ENCODE measurements at places on chromosomes 1 and 21.

DNA sequence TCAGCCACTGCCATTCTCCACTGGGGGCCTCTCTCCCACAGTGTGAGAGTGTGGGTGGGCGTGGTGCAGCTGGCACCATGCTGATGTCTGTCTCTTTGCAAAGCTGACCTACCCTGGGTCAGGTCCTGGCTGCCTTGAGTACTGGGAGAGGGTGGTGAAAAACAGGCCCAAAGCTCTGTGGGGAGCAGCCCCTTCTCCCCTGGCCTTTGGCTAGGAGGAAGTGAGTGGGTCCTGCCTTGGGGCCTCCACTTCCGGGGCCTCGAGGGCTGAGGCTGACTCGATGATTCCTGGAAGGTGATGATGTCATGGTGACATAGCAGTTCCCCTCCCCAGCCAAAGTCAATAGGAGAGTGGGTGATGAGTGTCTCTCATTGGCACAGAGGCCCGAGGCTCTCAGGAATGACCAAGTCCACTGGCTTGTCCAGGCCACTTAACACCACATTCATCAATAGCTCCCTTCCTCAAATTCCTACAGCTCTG lies 53.0 kb downstream of the IER5 start:
- no peak for DNase-seq

DNA sequence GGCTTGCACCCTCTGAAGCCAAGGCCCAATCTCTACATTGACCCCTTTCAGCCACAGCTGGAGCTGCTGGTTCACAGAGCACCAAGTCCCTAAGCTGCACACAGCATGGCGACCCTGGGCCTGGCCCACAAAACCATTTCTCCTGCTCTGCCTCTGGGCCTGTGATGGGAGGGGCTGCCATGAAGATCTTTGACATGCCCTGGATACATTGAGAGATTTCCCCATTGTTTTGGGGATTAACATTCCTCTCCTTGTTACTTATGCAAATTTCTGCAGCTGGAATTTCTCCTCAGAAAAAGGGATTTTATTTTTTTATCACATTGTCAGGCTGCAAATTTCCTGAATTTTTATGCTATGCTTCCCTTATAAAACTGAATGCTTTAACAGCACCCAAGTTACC lies 235.8 kb downstream of the COL11A1 start:
- no peak for DNase-seq

DNA sequence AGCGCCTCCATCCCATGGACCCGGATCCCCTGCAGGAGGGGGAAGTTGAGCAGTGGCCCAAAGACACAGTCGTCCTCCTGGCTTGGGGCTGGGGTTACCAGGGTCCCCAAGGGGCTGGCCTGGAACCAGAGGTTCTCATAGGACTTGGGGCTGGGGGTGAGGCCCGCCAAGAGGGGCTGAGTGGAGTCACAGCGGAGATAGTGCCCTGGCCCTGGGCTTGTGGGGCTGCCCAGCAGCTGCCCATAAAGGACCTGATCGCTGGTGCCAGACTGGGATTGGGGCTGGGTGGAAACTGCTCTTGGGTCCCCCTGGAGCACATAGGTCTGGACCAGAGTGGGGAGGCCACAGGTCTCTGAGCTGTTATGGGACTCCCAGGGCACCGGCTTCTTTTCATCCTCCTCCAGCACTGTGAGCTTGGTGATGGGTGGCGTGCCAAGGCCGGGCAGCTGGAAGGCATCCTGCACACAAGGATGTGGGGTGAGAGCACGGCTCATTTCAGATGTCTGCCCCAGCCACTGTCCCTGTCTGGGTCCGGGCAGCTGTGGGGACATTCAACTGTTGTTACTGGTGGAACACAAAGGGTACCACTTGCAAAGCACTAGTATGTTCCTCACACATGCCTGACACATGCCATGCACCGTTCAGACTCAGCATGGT lies 2.3 kb upstream of the MRPS15 start:
- no peak for DNase-seq

- no peak for DNase-seq
These were observed at the start of gene ARL8A for GRCh38 chr1:202144402-202145067. TSS of gene ARL8A (minus strand) at chr1:202144737. CDS start at chr1:202144572, 165 bp downstream.

GRCh38 chr1:157580179-157580827 lies 17.6 kb downstream of the FCRL4 start:
- peak; percentile 16 for DNase-seq

GRCh38 chr1:115828101-115829022 lies 12.6 kb downstream of the NHLH2 start:
- no peak for DNase-seq

- no peak for DNase-seq
These were observed 32.5 kb upstream of the TSPAN2 start for GRCh38 chr1:115121793-115122192.

DNA sequence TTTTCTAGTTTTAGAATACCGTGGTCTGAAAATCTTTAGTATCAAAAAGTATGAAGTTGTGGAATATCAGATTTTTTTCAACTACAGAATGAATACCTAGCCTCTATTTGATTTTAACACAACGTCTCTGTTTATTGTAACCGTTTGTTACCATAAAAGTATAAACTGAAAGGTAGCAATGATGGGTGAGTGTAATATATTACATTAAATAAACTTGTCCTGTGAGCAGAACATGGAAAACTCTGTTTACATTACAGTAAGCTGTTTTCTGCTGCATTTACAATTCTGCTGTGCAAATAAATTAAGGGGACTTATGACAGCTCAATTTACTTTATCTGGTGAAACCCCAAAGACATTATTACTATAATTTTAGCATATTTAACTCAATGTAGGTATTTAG lies 62.5 kb downstream of the CHRM3 start:
- no peak for DNase-seq

DNA sequence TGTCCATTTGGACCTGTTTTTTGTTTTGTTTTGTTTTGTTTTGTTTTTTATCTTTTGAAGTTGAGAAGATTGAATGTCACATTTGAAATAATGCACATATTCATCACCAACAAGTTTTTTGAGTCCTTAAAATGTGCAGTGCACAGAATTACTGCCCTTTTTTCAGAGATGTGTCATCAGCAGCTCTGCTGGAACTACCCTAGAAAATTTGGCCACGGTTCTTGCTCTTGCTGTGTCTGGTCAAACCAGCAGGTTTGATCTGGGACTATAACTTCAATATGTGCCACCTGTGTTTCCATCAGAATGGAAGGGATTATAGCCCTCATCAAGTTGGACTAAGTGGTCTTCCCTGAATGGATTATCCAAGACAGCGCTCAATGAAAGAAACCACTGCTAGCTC lies 24.1 kb upstream of the CNN3 start:
- no peak for DNase-seq

GRCh38 chr1:71252900-71253299 lies 172.1 kb upstream of the ZRANB2 start:
- no peak for DNase-seq

- no peak for DNase-seq
These were observed 4.3 kb downstream of the TCHH start for GRCh38 chr1:152110860-152111514.

- no peak for DNase-seq
These were observed 54.3 kb downstream of the RPS6KA1 start for GRCh38 chr1:26583646-26584485.

GRCh38 chr1:230992100-230992774 lies 13.3 kb downstream of the ARV1 start:
- DNase-seq = no peak

DNA sequence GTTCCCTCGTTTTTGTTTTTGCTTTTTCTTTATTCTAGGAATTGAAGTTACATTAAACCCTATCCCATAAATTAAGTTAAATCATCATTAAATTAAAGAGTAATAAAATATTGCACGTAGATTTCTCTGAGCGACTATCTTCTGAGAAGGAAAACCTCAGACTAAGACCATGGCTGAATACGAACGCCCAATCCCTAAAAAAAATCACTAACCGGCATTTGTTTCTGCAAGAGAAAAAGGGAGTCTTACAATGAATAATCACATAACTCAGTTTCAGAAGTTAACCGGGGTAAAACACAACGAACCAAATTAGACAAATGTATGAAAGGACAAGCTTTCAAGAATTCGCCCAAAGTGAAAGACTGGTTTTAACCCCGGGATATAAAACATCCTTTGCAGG lies 1.3 kb downstream of the PIK3R3 start:
- no peak for DNase-seq

DNA sequence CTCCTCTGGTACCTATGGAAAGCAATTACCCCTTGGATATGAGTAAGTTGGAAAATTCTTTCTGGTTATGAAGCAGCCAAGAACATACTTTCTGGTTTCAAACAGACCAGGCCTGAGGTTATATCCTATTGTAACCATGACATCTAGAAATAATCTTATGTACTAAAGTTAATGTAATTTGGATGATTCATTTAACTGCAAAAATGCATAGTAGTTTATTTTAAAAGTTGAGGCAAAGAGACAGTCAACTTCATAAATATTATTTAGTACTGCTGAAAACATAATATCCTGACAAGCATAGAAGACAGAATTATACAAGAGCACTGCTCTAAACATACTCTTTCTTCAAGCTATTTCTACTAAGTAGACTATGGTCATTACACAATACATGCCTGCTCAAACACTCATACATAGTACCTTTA lies 25.5 kb downstream of the ODF2L start:
- DNase-seq = no peak

- no peak for DNase-seq
These were observed 7.4 kb upstream of the ERICH3 start for GRCh38 chr1:74681001-74681400.

- no peak for DNase-seq
These were observed 52.8 kb downstream of the TOMM20 start for GRCh38 chr1:235075777-235076308.

DNA sequence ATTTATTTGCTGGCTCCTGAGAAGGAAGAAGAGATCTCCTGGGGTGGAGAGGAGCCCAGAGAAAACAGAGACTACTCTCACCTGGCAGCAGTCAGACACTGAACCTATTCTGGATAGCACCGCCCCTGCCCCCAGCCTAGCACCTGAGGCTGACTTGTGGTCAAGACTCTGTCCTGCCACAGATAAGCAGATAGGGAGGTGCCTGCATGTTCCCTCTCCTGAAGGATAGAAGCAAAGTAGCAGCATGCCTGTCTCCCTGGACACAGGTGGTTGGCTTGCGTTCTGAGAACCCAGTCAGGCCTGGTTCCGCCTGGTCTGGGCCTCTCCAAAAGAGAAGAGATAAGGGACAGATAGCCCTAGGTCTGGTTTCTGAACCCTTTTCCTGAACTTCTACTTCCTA lies 1.3 kb upstream of the EFNA3 start:
- DNase-seq = no peak

DNA sequence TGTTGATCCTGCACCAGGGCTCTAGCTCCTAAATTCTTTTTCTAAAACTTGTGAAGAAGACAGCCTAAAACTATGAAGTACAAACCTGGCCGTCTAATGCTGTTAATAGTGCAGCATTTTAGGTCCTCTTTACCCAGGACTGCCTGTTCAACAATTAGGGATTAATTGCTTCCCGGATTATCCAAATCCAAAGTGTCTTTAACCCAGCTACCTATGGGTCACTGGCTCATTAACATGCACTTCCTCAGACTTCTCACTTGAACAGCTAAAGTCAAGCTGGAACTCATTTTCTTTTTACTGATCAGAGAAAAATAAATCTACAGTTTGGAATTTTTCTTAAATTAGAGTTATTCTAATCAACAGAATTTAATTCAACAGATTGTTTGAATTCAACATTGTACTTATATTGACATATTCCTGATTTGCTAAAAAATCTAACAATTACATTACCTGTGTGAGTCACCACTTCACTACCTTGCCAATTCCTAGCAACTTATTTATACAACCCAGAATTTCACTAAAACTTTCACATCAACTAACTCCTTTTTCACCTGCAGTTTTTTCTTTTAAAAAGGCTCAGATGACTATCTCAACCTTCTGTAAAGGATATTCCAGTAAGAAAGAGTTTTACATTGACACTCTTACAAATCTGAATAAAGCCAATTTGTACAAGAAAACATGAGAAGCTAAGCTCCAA lies 3.3 kb downstream of the HNRNPU start:
- no peak for DNase-seq

DNA sequence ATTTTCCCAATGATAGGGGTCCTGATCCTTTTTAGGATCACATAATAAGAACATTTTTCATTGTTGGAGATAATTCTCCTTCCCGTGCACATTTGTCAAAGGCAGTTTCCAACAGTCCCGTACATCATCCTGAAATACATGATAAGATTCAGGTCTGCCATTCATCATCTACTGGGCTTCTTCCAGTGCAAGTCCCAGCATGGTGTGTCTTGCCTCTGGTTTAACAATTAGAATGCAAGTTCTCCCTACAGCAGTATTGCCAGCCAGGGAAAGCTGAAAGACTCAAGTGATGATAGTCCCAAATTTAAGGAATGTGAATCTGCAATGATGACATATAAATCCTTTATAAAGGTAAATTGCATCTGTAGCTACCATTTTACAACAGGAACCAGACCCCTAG lies 146.2 kb downstream of the DAB1 start:
- DNase-seq = no peak

- no peak for DNase-seq
These were observed 4.8 kb downstream of the RBM34 start for GRCh38 chr1:235156265-235156664.

GRCh38 chr1:115190540-115191170 lies 101.4 kb upstream of the TSPAN2 start:
- DNase-seq = no peak

DNA sequence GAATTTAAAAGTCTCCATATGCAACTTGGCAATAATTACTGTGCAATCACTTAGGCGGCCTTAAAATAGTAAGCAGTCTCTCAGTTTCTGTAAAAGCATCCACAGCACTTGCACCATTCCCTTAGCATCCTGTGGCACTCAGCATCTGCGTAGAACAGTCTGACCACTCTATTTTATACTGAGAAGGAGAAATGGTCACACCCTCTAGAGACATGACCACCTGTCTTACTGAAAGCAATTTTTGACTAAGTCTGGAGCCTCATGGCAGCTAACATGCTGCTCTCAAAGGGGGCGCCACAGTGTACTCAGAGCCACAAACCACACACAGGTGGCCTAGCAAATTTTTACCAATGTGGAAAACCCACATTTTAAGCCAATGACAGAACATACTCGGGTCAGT lies 62.0 kb downstream of the KCNK1 start:
- DNase-seq = no peak

DNA sequence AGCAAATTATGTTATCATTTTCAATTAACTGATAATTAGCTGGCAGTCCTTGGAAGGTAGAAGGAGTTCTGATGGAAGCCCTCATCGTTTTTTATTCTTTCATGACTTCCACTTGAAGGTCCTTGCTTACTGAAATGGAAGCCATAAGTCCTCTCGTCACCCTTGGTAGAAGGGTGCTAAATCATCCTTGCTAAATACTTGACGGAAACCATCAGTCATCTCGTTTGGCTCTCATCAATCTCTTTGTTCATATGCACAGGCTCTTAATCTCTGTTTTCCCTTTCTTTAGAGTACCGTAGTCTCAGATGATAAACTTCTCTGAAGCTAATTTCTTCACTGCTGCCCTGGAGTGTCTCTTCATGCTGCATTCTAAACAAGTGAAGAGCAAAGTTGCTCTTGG lies 34.5 kb downstream of the UCK2 start:
- no peak for DNase-seq

GRCh38 chr1:147072482-147073432 lies 99.5 kb downstream of the PRKAB2 start:
- DNase-seq = no peak

- no peak for DNase-seq
These were observed 2.1 kb downstream of the LINGO4 start for GRCh38 chr1:151803164-151803563.

- DNase-seq = no peak
These were observed 28.2 kb upstream of the FCRL4 start for GRCh38 chr1:157626099-157626498.

GRCh38 chr1:235767795-235768194 lies 98.9 kb downstream of the LYST start:
- DNase-seq = no peak
